T follicular helper cell (primary cell): ENCODE measurements at places on chromosomes 16 and 17.

DNA sequence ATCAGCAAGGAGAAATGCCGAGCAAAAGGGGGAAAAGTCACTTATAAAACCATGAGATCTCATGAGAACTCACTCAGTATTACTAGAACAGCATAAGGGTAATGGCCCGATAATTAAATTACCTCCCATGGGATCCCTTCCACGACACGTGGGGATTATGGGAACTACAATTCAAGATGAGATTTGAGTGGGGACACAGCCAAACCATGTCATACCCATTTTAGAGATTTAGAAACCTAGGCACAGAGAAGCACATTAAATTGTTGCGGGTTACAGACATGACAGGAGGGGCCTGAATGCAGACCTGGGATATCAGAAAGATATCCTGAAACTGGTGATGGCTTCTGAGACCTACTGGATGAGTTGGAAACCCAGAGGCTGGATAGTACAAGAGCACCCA is 20.1 kb downstream of the ARHGAP17 start:
- no peak for DNase-seq

GRCh38 chr16:49048557-49048956 is 233.1 kb downstream of the CBLN1 start:
- no peak for DNase-seq

GRCh38 chr16:83206426-83206825 is 579.7 kb downstream of the CDH13 start:
- DNase-seq = no peak

DNA sequence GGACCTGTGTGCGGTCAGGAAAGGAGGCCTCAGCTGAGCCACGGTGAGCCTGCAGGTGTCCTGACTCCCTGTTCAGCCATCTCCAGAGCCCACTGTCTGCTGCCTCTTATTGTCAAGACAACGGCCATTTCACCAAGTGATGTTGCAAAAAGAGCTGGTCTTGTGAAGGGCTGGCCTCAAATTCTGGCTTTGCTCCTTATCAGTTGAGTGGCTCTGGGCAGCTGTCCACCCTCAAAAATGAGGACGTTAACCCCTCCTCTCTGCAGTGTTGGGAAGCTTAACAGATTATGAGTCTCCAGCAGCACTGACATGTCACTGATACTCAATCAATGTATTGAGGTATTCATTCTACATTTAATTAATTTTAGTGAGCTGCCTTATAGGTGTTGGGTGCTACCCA is 171.1 kb upstream of the TOX3 start:
- no peak for DNase-seq

DNA sequence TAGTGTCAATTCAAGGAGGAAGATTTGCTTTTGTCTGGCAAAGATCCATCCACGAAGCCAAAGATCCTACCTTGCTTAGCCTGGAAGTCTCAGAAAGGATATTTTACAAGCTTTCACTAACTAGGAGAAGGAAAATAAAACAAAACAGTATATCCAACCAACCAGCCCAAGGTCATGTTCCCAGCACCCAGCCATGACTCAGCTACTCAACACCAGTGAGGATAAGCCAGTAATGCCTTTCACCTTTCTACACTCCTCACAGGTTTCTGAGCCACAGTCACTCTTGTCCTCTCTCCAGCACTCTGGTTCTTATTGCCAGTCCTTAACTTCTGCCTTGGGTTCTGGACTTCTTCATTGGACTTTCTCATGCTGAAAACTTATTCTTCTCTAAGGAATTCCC is 116.2 kb downstream of the CDH11 start:
- no peak for DNase-seq
